Mammary epithelial cell (primary cell): ENCODE measurements at places on chromosomes 2 and 18. TPM values are rescaled to one million over a fixed set of nuclear protein-coding genes. Genes with fewer than 3 reads are reported as not detected.

DNA sequence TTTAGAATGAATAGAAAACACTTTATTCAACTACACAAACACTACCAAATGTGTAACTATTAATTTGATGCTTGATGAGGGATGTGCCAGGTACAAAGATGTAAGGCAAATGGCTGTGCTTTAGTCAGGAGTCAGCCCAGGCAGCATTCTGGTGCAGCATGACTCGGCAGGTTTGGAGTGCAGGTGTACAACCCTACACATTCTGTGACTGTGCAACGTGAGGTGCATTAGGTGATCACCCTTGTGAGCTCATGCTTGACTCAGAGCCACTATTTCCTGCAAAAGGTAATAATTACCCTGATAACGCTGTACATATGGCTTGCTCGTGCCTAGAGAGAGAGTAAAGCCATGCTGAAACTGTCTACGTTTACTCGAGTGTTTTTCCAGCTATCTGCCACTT, 288.7 kb upstream of the DSEL start:
- DNase-seq = peak; percentile 42

DNA sequence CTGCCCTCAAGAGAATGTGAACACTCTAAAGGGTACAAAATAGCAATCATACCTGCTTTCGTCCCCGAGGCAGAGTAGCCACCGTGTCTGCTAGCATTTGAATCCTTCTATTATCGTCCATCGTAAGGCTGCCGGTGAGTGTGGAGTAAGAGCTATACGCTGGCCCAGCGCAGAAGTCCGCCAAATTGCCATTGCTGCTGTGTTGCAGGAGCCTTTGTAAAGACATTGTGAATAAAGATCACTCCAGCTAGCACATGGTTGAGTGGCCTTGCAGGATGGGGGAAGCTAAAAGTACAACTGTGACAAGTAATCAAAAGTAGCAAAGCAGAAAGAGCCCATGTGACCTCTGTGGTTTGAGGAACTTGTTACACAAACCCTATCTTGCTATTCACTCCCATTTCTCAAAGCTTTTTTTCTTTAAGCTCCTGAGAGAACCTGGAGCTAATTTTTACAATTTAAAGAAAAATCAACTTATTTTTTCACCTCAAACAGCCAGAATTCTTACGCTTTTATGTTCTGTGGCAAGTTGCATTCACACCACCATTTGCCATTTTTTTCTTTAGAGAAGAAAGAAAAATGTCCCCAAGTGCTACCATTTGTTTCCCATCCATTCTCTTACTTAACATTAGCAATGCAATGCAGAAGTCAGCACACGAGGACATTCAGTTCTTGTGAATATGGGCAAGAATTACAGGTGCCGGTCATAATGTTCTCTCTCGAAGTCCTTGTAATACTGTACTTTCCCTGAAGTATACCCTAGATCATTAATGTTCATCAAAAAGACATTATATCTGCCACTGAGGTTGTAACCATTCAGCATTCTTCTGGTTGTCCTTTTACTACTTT, at the start of gene CYTIP:
Gene CYTIP (minus strand): TSS at position 295 of the 846 bp plus-strand sequence. CDS start 69 bp downstream, at position 226.
- DNase-seq = no peak

Gene DYNAP
- not detected in 2 replicates for total RNA-seq

DNA sequence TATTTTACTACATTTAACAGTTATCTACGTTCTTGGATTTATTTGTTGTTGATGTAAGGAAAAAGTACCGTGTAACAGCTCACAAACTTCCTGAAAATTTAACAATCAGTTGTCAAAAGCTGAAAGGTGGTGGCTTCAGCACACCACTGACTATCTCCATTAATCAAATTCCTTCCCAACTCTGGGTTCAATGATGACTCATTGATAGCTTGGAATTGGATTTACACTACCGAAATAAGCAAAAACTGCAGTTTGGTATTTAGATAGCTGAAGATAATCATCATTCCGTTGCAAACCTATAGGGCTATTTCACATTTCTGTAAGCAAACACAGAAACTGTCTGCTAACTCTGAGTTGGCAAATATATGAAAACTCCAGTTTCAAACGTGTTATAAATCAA, 322.3 kb upstream of the TFPI start:
- no peak for DNase-seq

Gene FN1
- 20,313 TPM for total RNA-seq

- no peak for DNase-seq
These were observed 50.8 kb upstream of the CXCR4 start for GRCh38 chr2:136168720-136169119.

DNA sequence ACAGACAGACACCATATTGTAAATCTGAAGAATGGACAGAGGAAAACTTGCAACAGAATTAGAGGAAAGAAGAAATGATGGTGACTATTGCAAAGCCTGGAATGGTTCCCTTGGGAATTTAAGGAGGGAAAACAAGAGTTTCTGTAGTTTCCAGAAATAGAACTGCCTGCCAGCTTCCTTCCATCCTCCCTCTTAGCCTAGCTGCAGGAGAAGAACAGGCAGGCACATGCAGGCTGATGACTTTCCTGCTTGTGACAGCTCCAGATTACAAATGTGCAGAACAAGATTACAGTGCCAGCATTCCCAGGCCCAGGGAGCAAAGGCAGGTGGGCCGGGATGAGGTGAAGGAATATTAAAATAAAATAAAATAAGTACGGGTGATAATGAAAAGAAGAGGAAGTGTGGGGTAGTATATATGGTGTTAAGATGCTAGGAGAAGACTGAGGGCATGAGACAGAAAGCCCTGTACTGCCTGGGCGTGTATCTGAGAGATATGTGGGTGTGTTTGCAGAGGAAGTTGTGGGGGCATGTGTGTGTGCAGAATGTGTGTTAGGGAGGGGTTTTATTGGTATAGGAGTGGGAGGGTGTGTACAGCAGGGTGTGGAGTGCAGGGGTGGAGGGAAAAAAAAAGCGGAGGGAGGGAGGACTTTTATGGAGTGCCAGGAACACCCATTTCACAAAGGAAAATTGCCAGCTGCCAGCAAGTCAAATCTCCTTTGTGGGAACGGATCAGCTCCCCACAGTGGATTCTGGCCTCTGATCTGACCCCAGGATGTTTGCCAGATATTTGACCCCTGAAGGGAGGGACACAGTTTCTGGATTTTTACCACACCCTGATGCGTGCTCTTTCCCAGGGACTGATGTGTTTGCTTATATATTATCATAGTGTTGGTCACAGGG, 43.9 kb upstream of the NEMP2 start:
- peak; percentile 81 for DNase-seq

DNA sequence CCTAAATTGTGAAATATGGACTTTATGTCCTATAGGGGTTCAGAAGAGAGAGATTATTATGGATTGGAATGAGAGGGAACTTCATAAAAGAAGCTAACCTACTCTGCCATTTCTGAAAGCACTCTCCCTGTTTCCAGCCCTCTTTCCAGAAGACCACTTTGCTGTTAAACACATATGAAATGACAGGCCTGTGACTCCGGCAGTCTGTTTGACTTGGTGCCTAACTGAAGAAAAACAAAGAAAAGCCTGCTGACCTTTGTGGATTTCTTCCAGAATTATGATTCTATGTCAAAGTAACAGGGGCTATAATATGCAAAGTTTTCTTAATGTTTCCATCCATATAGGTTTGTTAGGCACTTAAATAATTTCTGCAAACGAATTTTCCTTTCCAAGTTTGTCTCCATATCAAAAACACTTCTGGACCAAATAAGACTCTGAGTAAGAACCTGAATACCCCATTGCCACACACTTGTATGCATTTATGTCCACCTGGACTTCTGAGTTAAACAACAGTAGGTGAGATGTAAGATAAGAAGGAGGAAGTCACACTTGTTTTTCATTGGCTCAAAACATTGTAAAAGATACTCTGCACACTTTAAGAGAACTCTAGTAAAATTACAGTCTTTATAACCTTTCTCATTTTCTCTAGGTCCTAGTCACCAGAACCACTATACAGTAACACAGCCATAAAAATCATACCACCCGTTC, 111.7 kb downstream of the PIEZO2 start:
- DNase-seq = no peak

- DNase-seq = no peak
These were observed 5.2 kb downstream of the GALR1 start for GRCh38 chr18:77254711-77255405.

Gene ATP6V1C2
- not detected in 2 replicates for total RNA-seq

DNA sequence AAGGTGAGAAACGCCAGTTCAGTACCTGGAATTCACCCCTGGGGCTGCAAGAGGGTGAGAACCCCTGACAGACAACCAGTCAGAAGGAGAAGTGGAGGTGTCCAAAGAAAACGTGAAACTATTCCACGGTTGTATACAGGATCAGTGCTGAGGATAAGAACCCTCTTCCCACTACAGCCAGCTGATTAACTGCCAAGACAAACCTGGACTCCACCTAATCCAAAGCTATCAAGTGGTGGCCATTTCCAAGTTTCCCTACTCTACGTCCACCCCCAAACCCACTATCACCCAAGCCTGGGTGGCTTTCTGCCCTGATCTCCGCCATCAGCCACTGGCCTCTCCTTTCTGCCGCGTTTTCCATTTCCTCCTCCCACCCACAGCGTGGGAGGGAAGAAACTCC, 312.3 kb upstream of the ID2 start:
- no peak for DNase-seq

Gene ALPI
- not detected for total RNA-seq

DNA sequence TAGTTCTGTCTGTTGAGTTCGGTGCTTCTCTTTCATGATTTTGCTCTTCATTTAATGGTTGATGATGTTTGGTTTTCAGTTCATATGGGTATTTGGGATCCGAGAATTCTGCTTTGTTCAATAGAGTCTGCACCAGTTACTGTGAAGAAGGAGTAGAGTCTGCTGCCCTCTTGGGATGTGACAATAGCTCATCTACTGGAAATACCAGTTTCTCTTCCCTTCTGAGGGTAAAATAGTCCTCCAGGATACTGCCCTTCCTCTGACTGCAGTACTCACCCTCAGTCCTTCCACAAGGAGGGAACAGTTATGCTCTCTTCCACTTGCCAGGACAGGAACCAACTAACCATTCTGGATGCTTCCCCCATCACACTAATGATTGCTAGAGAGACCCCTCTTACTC, 12.5 kb upstream of the TNFAIP6 start:
- DNase-seq = no peak

Gene DPP4
- total RNA-seq = 7.8 TPM

Gene LBX2
- not detected in 2 replicates for total RNA-seq
